Mesothelial cell of epicardium (in vitro differentiated cells): ENCODE measurements at places on chromosomes 4 and X.

- H3K27me3 ChIP-seq = no peaks in the 10 kb centered on the region
- no peak overlapping the region for H3K4me3 ChIP-seq
- no peaks in the 10 kb centered on the region for H3K36me3 ChIP-seq
- no peak for DNase-seq
- peaks cover 20% of the 10 kb centered on the region for H3K4me1 ChIP-seq
Observed at GRCh38 chr4:109395694-109396093, 37.9 kb upstream of the SEC24B start.

- no peak overlapping the region for H3K4me3 ChIP-seq
- H3K36me3 ChIP-seq = no peaks in the 10 kb centered on the region
- H3K27me3 ChIP-seq = no peaks in the 10 kb centered on the region
- H3K4me1 ChIP-seq = no peaks in the 10 kb centered on the region
- no peak overlapping the region for H3K27ac ChIP-seq
Observed at GRCh38 chrX:29587107-29587506, 628.3 kb upstream of the MAGEB2 start.

- no peak overlapping the region for H3K4me3 ChIP-seq
- no peaks in the 10 kb centered on the region for H3K27me3 ChIP-seq
- no peak for DNase-seq
- H3K36me3 ChIP-seq = no peaks in the 10 kb centered on the region
Observed at GRCh38 chr4:48346594-48346993, 5.3 kb downstream of the SLAIN2 start.

DNA sequence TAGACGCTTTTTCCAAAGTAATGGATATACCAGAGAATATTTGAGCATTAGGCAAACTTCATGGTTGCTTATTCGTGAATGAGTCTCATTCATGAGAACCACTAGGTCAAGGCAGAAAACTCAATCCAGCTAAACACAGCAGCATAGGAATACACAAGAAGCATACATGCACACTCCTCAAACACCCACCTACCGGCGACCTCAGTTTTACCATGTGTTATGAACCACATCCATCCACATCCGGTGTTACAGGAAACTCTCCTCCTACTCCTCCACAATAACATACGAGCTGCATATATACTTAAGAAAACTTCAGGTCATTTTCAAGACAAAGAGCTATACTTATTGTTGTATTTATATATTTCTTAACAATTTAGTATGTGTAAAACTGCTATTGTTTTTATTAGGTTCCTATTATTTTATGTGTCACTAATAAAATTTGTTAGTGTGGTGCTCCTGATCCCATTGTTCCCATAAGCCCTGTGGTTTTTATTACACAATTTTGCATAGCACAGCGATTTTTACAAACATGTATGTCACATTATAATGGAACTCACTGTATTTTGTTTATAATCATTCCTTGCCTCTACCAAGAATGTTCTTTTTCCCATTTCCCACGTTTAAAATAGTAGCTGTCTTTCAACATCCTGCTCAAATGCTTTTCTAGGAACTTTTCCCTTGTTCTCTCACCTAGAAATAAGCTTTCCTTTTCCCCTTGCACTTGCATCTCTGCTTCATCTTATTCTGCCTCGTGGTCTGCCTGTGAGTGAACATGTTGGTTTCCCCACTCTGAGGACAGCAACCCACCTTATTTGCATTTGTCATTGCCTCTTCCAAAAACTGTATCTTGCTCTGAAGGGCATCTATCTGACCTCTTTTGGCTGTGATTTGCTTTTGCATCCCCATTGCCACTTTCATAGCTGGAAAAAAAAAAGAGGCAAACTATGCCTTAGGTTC lies 48.3 kb downstream of the STBD1 start:
- peaks cover 3% of the 10 kb centered on the region for H3K36me3 ChIP-seq
- H3K4me1 ChIP-seq = no peaks in the 10 kb centered on the region
- no peak overlapping the region for H3K4me3 ChIP-seq
- no peak overlapping the region for H3K27ac ChIP-seq

GRCh38 chr4:76233083-76233482 lies 18.4 kb upstream of the FAM47E start:
- DNase-seq = no peak
- peak overlapping the region; percentile 53 for H3K27ac ChIP-seq
- peaks cover 37% of the 10 kb centered on the region for H3K4me1 ChIP-seq
- H3K4me3 ChIP-seq = no peak overlapping the region

DNA sequence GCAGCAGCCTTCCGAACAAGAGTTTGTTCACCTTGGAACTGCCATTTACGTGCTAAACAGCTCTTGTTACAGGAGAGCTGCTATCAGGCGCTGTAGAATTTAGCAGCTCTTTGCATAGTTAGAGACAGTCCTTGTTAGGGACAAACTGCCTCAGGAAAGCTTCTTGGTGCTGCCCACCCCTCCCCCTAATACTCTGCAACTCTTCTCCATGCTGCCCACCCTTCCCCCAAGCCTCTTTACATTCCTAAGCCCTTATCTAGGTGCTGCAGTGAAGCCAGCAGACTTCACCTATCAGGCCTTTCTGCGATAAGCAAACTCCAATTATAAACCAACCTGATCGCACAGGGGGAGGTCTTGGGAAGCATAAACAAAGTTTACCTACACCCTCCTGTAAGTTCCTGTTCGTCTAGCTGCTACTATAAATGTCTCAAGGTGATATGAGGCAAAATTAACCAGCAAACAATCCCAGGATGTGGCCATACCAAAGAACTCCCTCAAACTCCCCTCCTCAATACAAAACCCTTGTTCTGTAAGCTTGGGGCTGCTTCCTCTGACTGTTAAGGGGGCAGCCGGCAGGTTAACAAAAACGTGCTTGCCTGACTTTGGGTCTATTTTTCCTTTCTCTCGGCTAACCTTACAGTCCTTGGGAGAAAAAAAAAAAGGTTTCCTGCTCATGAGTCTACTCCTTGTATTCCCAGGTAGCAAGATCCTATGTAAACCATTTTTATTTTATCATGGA lies 74.0 kb upstream of the GC start:
- DNase-seq = no peak
- peaks cover 7% of the 10 kb centered on the region for H3K36me3 ChIP-seq
- peak overlapping the region; percentile 84 for H3K27ac ChIP-seq
- peak overlapping the region; percentile 33 for H3K4me3 ChIP-seq
- H3K27me3 ChIP-seq = no peaks in the 10 kb centered on the region
- peaks cover 12% of the 10 kb centered on the region for H3K4me1 ChIP-seq

- peaks cover 6% of the 10 kb centered on the region for H3K36me3 ChIP-seq
- peaks cover 41% of the 10 kb centered on the region for H3K4me1 ChIP-seq
- H3K4me3 ChIP-seq = no peak overlapping the region
- no peak for DNase-seq
- H3K27me3 ChIP-seq = no peaks in the 10 kb centered on the region
- H3K27ac ChIP-seq = peak overlapping the region; percentile 44
Observed at GRCh38 chr4:168800926-168801325, 209.1 kb downstream of the CBR4 start.

DNA sequence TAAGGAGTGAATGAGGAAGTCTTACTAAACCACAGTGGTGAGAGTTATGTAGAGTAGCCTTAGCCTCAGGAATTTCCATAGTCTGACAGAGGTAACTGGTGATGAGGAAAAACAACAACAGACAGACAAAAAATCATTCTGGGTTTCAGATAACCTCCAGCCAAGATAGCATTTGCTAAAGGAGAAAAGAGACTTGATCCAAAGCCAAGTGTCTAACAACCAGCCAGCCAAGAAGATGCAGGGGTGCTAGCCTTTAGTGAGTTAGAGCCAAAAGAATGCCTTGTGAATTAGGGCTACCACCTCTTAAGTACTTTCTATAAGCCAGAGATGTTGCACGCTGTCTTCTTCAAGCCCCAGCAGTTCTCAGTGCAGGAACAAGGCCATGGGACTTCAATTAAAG lies 478.0 kb upstream of the CPEB2 start:
- no peaks in the 10 kb centered on the region for H3K36me3 ChIP-seq
- DNase-seq = no peak
- no peak overlapping the region for H3K4me3 ChIP-seq
- H3K27ac ChIP-seq = no peak overlapping the region

DNA sequence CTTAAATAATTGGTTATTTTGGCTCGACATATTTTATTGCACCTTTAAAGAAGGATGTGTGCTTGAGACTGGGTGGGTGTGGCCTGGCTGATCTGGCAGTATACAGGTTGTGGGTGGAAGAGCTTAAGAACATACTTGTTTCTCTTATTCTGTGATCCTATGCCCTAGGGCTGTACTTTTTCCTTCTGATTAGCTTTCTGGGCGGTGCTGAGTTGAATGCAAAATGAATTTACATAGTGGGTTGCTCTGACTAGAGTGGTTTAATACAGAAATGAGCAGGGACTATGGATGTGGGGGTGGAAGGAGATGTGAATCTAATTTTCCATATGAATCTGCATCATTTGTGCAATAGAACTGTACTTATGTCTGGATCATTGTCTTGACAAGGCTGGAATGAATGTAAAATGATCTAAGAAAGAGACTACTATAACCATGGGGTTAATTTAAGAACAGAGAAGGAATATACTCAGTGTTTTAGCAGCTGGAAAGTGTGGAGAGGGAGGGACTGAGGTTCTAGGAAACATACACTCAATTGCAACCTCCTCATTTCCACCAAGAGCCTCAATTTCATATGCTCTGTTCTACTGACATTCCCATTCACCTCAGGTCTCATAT lies 73.7 kb downstream of the RLIM start:
- H3K36me3 ChIP-seq = no peaks in the 10 kb centered on the region
- H3K27ac ChIP-seq = no peak overlapping the region
- no peak for DNase-seq
- H3K27me3 ChIP-seq = no peaks in the 10 kb centered on the region

DNA sequence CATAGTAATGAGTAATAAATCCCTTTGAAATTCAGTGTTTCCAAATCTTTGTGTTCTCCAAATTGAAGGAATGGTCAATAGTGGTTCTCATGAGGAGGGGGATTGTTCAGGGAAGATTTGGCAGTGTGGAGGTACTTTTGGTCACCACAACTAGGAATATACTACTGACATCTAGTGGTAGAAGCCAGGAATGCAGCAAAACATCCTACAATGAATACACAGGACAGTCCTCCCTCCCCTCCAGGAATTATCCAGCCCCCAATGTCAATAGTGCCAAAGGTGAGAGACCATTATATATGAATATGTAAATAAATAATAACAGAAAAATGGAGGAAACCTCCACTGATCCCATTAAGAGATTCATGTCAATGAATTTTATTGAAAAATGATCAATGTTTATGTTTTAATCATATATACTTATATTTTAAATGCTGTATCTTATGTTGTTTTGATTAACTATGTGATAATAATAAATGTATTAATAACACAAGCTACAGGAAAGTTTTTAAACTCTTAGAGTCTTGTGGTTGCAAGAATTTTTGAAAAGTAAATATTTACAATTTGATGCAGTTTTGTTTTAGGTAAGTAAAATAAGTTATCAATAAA lies 14.4 kb upstream of the FAM9A start:
- H3K27ac ChIP-seq = no peak overlapping the region
- no peaks in the 10 kb centered on the region for H3K36me3 ChIP-seq
- peaks cover 5% of the 10 kb centered on the region for H3K4me1 ChIP-seq
- no peaks in the 10 kb centered on the region for H3K27me3 ChIP-seq

DNA sequence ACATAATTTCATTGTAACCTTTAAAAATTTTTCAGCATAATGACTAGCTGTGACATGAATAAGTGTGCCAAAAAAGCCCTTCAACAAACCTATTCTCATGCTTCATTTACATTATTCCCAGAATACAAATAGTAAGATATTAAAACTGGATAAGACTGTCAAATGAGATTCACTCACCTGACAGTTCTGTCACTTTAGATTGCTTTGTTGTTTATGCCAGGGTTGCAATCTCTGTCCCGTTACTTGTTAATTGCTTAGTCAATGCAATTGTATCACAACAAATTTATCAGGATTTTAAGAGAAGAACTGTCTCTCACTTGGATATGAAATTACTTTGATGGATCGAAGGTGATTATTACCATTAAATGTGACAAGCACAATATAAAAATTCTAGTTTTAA lies 616.0 kb upstream of the IGFBP7 start:
- H3K36me3 ChIP-seq = no peaks in the 10 kb centered on the region
- no peak for DNase-seq
- H3K4me3 ChIP-seq = no peak overlapping the region
- no peak overlapping the region for H3K27ac ChIP-seq

GRCh38 chrX:19152762-19153161 lies 30.5 kb upstream of the ADGRG2 start:
- H3K36me3 ChIP-seq = no peaks in the 10 kb centered on the region
- no peaks in the 10 kb centered on the region for H3K27me3 ChIP-seq
- no peak overlapping the region for H3K4me3 ChIP-seq
- H3K27ac ChIP-seq = no peak overlapping the region
- peaks cover 5% of the 10 kb centered on the region for H3K4me1 ChIP-seq

DNA sequence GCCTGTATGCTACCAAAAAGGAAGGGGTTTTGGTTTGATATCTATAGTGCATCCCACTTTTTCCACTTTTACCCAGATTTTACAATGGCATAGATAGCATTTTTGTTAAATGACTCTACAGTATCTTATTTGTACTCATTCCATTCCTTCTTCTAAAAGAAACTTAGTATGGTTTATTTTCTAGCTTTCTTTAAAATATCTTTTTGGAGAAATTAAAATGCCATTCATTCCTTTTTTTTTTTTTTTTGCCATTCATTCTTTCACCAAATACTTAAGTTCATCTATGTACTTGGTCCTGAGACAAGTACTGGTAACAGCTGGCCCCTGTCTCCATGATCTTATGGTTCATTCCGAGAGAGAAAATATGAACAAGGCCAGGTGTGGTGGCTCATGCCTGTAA lies 49.1 kb downstream of the MID1 start:
- no peak overlapping the region for H3K27ac ChIP-seq
- H3K27me3 ChIP-seq = no peaks in the 10 kb centered on the region
- H3K4me1 ChIP-seq = peaks cover 35% of the 10 kb centered on the region
- no peak overlapping the region for H3K4me3 ChIP-seq
- DNase-seq = no peak

DNA sequence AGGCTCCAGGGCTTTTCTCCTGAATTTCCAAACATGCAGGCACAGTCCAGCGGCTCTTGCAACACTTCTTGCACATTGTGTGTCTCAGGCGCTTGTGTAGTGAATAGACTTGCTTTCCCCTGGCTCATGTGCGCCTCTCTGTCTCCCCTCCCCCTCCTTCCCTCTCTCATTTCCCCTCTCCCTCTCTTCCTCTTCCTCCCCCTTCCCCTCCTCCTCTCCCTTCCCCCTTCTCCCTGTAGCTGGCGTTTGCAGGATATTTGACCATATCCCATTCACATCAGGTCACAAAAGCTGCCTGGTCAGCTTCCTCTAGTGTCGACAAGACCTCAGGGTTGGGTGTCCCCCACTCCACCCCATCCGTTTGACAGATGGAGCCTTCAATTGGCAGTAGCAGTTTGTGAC lies 2.4 kb downstream of the CHST7 start:
- peaks cover 6% of the 10 kb centered on the region for H3K4me1 ChIP-seq
- H3K36me3 ChIP-seq = no peaks in the 10 kb centered on the region
- H3K27ac ChIP-seq = no peak overlapping the region
- DNase-seq = no peak

- DNase-seq = no peak
- H3K27ac ChIP-seq = peak overlapping the region; percentile 54
- H3K27me3 ChIP-seq = no peaks in the 10 kb centered on the region
- peaks cover 23% of the 10 kb centered on the region for H3K4me1 ChIP-seq
Observed at GRCh38 chr4:137451172-137451825, 81.0 kb downstream of the PCDH18 start.

- peak overlapping the region; percentile 66 for H3K4me3 ChIP-seq
- H3K36me3 ChIP-seq = no peaks in the 10 kb centered on the region
- no peak for DNase-seq
- H3K4me1 ChIP-seq = no peaks in the 10 kb centered on the region
Observed at GRCh38 chrX:150897421-150898320, 797 bp downstream of the CD99L2 start.
